RPMI8226 (cell line): ENCODE measurements at places on chromosomes 16 and 17.

DNA sequence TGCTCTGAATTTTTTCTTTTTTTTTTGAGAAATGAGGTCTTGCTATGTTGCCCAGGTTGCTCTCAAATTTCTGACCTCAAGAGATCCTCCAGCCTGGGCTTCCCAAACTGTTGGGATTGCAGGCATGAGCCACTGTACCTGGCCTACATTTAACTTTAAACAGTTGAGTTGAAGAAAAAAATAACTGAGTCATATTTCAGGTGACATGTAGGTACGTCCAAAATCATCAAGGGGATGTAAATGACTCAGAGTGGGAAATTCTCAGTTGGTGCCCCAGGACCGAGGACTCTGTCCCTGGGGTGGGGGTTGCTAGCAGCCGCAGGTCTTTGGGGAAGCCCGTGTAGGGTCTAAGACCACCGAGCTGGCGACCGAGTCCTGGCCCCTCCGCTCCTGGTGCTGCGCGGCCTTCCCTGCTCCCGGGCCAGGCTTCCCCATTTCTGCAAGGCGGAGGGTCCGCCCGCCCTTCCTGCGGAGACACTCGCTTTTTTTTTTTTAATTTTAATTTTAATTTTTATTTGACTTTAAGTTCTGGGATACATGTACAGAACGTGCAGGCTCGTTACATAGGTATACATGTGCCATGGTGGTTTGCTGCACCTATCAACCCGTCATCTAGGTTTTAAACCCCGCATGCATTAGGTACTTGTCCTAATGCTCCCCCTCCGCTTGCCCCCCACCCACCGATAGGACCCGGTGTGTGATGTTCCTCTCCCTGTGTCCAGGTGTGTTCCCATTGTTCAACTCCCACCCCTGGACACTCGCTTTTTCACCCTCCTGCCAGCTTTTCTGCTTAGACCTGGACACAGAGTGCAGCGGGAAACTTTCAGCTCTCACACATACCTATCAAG lies 12.7 kb upstream of the N4BP1 start:
- no peak for DNase-seq

- no peak for DNase-seq
Observed at GRCh38 chr17:50265212-50265611, 9.1 kb upstream of the TMEM92 start.

GRCh38 chr17:80644536-80644935 lies 99.9 kb downstream of the RPTOR start:
- no peak for DNase-seq

GRCh38 chr17:59149841-59150511 lies 5.0 kb downstream of the SKA2 start:
- no peak for DNase-seq

- no peak for DNase-seq
Observed at GRCh38 chr17:57892820-57893595, 43.2 kb upstream of the MRPS23 start.

DNA sequence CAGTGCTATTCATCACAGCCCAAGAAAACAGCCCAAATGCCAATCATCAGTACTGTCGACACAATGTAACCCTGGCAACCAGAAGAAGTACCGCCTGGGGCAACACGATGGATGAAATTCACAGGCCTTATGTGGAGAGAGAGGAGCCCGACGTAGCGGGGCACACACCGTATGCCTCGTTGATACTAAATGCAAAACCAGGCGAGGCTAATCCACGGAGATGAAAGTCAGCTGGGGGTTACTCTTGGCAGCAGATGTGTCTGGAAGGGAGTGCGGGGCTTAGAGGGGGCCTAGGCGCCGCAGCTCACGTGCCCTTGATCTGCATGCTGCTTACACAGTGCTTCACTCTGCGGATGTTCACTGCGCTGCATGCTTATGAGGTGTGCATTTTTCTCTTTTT lies 29.8 kb downstream of the ITGAE start:
- no peak for DNase-seq
